Smooth muscle cell of the brain vasculature (primary cell): ENCODE measurements at places on chromosomes 7 and 10.

GRCh38 chr7:2124604-2125345 lies 108.0 kb downstream of the MAD1L1 start:
- DNase-seq, result no peak

DNA sequence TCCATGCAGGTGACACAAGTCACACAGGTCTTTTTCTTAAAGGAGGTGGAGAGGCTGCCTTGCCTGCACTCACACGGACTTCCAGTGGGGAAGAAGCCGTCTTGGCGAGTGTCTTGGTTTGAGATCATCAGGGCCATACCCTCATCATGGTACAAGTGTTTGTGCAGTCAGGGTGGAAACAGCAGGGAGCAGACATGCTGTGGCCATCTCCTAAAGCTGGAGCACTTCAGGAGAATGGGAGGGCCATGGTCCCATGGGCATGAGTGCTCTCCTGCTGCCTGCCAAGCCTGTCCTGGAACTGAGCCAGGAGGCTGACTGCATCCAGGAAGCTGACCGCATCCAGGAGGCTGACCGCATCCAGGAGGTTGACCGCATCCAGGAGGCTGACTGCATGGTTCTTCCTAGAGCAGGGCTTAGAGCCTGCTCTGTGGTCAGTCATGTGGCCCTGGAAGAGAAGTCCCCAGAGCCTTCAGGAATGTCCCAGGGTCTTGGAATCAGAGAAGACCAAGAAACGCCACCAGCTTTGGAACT lies 98.4 kb downstream of the ADARB2 start:
- no peak for DNase-seq

- no peak for DNase-seq
These were observed 164.7 kb downstream of the CAMK1D start for GRCh38 chr10:12513775-12514673.

GRCh38 chr7:30548845-30549244 lies 44.2 kb upstream of the GGCT start:
- DNase-seq, result no peak

DNA sequence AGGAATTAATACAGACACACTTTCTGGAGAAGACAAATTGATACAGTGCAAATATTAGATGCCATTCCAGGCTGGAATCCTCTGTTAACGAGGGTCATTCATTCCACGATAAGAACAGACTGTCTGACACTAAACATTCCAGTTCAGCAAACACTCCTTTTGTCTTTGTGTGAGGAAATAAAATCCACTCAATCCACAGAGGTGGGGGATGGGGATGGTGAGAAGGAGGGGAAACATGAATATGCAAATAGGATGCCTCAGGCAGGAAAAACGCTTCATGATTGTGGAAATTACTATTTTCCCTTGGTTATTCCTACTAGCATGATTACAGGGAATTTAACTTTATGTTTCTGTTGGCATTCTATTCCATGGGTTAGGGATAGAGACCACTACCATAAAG lies 196.9 kb upstream of the CDCA7L start:
- no peak for DNase-seq

- no peak for DNase-seq
These were observed 23.7 kb downstream of the RTKN2 start for GRCh38 chr10:62244785-62245467.

DNA sequence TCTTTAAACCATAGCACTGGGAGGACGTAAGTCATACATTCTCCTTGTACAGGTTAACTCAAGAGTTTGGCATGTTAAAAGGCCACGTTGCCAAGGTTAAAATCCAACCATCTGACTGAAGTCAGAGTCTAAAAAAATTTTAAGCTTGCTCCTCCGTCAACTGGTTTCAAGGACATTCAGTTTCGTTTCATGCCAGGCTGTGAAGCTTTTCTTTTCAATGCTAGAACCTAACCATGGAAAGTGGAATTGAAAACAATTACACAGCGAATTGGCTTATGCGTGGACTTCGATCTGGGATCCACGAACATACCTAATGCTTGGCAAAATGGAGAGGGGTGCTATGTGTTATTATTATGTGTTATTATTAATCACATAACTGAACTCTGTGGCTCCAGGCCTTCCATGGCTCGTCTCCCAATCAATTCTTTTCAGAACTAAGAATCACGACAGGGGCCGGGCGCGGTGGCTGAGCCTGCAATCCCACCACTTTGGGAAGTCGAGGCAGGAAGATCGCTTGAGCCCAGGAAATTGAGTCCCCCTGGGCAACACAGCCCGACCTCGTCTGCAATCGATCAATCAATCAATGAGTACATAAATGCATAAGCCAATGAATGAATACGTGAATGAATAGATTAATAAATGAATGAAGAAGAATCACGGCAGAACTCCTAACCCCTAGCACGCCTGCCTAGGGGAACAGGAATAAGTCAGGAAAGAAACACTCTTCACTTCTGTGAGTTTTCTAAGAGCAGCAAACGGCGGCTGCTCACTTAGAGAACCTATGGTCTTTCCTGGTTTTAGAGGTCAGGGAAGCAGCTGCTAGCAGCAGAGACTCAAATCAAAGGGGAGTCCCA lies 733 bp upstream of the ARL5B start:
- no peak for DNase-seq

GRCh38 chr10:49609283-49610113 lies 612 bp upstream of the SLC18A3 start:
- DNase-seq, result no peak

DNA sequence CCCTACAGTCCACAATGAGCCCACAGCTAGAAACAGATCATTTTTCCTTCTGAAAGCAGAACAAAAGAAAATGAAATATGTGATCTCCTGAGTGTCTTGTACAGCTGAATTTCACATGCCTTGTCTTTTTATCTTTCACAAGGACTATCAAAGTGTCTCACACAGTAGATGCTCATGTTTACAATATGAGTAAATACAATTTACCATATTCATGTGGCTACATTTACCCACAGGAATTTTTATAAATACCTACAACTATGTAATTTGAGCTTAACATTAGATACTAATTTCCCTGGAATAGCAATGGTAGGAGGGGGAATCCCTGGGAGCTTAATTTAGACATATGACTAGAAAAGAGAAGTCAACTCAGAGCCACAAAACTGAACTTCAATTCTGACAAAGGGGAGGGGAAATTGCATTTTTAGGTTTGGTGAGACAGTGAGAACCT lies 186.2 kb downstream of the MACC1 start:
- no peak for DNase-seq

DNA sequence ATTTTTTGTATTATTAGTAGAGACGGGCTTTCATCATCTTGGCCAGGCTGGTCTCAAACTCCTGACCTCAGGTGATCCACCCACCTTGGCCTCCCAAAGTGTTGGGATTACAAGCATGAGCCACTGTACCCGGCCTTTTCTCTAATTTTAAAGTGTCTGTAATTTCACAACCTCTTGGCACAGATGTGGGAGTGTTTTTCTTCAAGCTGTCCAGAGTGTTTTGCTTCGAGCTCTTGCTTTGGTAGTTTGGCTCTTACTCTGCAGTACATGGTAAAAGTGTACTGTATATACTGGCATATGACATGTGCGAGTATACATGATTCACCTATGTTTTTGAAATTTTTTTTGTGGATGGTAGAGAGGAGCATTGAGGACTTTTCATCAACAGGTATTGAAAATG lies 9.8 kb downstream of the SRGN start:
- DNase-seq, result no peak

DNA sequence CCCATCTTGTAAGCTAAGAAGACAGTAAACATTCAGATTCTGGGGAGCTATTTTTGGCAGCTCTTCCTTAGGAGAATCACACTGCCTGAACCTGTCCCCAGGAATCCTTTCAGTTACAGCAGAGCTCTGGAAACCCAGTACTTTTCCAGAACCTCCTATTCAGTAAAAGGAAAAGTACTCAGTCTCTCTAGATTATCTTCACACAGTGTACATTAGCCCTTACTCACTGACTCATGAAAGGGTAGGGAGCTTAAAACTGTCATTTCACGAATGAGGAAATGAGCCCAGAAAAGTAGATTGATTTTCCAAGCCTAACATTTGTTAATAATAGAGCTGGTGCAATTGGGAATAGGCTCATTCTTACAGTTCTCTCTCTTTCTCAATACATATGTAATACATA lies 3.9 kb upstream of the CNNM1 start:
- DNase-seq, result no peak

- DNase-seq, result no peak
These were observed 399.3 kb upstream of the PODXL start for GRCh38 chr7:131955679-131956078.

DNA sequence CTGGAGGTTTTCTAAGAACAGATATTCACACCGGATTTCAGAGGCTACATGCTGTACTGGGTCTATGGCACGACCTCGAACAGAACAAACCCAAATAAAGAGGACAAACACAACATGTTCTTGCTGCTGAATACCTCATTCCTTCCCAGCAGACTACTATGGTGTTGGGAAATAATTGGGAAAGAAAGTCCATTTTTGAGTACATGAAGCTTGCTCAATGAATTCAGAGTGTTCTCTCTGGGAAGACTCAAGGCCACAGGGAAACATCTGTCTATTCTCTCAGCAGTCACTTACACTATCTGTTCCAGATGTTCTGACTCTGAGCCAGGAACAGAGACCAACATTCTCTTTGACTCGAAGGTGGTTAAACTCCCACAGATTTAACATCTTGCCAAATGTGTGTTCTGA lies 30.9 kb downstream of the LAMB1 start:
- DNase-seq, result peak; percentile 69

DNA sequence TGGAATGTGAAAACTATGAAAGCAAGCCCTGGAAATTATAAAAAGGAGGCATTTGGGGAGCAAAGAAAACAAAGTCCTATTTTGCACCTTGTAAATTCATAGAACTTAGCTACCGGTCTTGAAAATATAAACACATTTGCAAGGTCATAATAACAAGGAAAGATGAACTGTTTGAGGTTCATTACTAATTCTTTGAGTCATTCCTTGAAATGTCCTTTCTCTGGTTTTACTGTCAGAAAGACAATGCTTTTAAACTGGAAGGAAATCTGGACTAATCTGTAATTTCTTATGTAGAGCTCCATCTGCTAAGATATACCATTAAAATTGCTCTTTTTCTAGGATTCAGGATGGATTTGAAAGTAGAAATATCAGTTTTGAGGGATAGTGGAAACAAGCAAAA lies 1.4 kb downstream of the ERLIN1 start:
- no peak for DNase-seq

- no peak for DNase-seq
These were observed 76.9 kb downstream of the PIP4K2A start for GRCh38 chr10:22637491-22637890.

DNA sequence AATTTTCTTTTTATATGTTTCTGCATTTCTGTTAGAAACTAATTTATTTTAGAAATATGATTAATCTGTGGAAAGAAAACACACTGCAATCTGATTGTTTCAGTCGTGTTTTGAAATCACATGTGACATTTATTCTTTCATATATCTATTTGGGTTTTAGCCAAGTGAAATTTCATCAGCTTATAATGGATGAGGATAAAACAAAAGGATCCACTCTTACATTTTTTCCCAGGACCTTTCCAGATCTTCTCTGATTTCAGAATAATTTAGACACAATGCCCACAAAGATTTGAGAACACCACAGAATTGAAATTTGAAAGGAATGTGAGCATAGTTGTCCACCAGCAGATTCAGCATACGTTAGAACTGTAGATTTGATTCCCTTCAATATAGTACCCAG lies 29.1 kb downstream of the CBLL1 start:
- no peak for DNase-seq

DNA sequence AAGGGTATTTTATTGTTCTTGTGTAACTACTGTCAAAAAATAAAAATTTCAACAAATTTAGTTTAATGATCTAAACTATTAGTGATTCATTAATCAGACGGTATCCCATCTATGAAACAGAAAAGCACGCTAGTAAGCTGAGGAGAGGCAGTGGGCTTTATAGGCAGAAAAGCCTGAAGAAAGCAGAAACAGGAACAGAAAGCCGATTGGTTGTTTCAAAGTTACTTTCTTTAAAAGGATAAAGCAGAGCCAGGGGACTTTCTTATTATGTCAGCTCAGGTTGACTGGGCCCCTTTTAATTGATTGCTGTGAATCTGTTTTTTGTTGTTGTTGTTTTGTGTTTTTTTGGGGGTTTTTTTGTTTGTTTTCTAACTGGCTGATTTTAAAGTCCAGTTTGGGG lies 105.5 kb downstream of the TES start:
- no peak for DNase-seq

DNA sequence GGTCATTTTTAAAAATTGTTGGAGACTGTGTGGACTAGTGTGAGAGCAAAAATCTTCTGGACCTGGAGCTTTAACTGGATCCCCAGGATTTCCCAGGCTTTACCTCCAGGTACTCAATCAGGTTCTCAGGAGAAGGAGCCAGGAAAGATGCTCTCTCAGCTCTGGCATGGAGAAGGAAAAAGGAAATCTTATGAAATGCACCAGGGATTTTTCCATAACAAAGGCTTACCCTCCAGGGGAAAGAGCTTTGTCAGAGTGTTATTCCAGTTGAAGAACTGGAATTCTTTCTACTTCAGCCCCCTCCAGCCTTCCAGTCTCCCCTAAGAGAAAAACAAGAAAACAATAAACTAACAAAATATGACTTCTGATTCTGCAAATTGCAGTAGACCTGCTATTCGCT lies 436.7 kb upstream of the ANKRD30A start:
- no peak for DNase-seq

- no peak for DNase-seq
These were observed 180.6 kb downstream of the CAMK1D start for GRCh38 chr10:12529976-12530375.

DNA sequence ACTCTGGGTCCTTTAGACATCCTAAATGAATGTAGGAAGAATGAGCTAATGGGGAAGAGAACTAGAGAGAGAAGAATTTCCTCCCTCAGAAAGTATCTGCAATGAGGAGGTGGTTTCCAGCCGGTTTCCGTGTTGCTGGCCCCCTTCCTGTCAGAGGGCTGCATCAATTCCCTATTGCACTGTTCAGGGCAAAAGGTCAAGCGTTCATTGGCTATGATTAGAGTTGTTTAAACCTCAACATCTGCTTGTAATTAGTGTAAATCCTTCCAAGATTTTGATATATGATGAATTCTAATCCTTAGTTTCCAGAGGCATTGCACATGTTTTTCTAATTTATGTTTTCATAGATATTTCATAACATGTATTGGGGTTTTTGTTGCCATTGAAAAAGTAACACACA lies 107.3 kb upstream of the SGCE start:
- peak; percentile 13 for DNase-seq

GRCh38 chr10:118662228-118663035 lies 67.0 kb upstream of the PRLHR start:
- no peak for DNase-seq

DNA sequence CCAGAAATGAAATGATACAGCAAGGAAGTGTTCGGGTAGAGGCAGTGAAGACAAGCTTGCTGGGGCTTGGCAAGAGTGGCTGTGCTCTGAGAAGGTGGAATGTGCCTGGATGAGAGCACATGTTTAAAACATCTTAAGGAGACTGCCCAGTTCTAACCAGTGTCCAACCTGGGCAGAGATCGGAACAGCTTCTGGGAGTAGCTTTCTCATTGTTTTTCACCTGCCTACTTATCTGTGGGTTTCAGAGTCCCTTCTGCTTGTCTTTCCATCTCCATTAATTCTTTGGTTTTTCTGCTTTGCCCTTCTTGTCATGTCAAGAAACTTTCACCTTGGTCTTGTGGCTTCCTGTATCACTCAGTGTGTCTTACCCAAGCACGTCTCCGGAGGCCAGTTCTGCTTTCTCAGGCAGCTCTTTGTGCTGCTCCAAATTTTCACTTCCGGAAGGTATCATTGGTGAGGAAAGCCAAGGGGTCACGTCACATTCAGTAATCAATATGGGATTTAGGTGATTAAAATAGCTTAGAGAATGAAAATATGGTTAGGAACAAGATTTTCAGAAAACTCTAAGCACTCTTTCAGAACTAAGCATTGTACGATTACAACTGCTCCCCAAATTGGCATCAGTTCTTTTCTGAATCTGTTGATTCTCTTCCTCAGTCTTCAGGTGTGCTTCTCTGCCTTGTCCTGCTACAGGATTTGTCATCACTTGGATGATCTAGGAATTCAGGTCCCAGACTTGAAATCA lies 5.5 kb upstream of the LAMB4 start:
- no peak for DNase-seq
